ENCODE measurements at places on chromosomes 4 and X.

GRCh38 chr4:106355193-106355592 is 13.4 kb downstream of the GIMD1 start:
- DNase-seq = no peak

- DNase-seq = no peak
These were observed 8.9 kb upstream of the RUFY3 start for GRCh38 chr4:70712604-70713452.

DNA sequence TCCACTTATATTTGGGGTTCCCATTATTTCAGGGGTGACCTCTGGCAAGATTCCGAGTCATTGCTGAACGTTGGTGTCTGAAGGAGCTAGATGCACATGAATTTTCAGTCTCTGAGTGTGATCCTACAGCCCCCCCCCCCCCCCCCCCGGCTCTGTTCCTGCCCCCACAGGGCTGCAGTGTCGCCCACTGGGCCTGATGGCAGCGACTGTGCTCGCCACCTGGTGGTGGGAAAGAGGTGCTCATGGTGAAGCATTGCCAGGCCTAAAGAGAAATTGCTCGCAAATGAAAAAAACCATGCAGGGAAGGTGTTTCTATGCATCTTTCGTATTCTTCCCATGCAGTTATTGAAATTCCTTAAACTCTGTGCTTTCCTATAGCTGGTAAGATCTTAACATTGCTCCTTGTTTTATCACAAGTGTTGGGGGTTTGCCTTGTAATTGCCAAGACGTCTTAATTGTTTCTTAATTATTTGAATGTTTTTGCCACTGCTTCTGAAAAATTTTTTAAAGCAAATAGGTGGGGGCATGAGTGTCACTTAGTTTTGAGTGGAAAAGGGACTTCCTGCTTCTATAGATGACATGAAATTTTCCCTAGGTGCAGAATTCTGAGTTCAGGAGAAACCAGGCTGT is 63.2 kb downstream of the CLDN22 start:
- DNase-seq = no peak

DNA sequence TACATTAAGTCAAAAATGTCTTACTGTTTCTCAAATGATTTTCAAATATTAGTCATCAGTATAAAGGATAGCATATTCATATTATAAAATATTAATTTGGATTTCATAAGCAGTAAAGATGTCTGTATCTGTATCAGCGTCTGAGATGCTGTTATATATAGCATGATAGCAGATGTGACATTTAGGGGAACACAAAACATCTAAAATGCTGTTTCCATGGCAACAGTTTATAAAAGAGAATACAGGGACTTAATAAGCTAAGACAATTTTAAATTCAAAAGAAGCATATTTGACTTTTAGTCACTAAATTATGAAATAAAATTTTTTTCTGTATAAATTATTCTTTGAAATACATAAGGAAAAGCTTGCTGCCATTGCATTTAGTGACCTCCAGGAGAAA is 432.2 kb downstream of the PDGFC start:
- DNase-seq = no peak

DNA sequence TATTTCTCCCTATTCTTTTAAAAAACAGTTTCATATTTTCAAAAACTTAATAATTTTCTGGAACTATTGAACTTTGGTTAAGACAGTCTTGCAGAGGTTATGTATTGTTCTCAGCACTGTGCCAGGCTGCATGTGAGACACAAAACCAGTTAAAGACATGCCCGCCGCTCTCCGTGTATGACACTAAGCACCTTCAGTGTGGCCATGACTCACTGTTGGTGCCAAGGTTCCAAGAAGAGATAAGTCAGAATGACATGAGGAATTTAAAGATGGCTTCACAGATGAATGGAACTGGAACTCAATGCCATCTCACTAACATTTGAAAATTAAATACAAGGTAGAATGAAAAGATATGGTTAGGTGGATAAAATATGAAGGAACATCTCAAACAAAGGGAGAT is 525.5 kb upstream of the ZFP42 start:
- no peak for DNase-seq

GRCh38 chrX:132218100-132218812 is 991 bp downstream of the RAP2C start:
- DNase-seq = no peak

DNA sequence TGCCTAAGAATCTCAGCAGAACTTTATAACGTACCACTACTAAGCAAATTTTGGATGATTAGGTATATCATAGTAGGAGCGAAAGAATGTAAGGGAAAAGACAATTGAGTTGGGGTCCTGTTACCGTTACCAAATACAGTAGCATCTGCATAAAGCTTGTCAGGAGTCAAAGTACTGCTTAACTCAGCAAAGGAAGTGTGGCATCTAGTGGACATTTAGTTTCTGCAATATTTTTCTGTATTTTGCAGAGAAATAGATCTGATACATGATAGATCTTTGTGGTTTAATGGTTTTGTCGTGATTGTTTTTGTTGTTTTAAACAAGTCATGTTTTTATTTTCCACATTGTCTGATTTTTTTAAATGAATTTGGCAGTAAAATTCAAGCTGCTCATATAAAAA is 81.0 kb upstream of the SMARCAD1 start:
- no peak for DNase-seq

DNA sequence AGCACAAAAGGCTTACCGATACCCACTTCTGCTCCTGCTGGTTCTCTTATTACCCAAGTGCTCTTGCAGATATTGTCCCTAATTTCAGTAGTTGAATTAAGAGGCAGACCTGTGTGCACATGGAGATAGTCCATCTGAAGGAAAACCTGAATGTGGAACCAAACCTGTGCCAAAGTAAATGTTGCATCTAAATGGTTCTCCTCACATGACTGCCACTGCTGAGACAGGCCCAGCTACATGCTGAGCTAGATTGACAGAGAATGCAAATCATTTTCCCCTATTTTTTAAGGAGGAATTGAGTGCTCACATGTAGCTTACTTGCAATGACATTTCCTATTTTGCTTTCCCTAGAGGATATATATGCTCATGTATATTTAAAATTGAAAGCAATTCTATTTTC is 609.1 kb upstream of the TECRL start:
- no peak for DNase-seq

DNA sequence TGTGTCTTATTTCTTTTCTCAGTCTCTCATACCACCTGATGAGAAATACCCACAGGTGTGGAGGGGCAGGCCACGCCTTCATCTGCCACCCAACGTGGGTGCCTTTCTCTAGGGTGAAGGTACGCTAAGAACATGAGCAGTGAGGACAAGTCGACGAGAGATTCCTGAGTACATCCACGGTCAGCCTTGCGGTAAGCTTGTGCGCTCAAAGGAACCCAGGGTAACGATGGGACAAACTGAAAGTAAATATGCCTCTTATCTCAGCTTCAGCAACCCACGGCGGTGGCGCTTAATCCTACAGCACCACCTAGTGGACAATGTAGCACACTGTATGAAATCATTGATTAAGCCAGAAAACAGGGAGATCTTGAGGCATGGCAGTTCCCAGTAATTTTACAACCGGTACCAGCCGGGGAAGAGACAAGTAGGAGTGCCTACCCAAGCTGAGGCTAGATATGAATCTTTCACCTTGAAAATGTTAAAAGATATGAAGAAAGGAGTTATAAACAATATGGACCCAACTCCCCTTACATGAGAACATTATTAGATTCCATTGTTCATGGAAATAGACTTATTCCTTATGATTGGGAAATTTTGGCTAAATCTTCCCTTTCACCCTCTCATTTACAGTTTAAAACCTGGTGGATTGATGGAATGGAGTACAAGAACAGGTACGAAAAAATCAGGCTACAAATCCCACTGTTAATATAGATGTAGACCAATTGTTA is 63.0 kb downstream of the ZNF732 start:
- no peak for DNase-seq

DNA sequence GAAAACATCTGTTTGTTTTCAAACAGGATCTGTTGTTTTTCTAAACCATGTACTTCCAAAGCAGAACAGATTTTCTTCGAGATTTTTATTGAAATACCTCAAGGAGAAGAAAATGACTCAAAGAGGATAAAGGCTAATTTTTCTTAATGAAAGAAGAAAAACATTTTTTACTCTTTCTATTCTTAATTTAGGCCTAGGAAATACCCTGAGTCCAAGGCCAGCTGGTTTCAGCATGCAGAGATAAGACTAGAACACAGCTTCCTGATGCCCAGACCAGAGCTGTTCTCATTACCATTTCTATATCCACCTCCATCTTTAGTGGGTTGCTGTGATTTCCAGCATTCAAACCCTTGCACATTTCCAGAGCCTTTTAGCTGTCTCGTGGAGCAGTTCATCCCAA is 18.3 kb downstream of the GAB1 start:
- no peak for DNase-seq

DNA sequence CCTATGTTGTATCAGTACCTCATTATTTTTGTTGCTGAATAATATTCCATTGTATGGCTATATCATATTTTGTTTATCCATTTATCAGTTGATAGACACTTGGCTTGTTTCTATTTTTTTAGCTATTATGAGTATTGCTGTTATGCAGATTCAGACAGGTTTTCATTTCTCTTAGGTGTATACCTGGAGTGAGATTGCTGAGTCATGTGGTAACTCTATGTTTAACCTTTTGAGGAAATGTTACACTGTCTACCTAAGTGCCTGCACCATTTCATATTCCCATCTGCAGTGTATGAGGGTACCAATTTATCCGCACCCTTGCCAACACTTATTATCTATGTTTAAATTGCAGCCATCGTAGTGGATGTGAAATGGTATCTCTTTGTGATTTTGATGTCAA is 43.0 kb upstream of the SH3RF1 start:
- DNase-seq = no peak

DNA sequence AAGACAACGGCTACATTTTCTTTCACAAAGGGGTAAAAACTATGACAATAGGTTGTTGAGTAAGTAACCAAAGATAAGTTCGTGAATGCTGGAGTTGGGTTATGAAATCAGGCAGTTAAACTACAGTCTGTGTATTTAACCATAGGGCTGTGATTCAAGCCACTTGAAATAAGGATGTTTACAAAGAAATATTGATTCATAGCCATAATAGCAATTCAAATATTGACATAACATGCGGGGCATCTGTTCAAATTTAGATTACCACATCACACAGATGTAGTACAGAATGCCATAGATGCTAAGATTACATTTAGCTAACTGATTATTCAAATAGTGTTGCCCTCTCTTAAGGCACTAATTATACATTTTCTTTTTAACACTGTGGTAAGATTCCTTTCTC is 364.1 kb downstream of the FSTL5 start:
- no peak for DNase-seq

- DNase-seq = no peak
These were observed 481 bp downstream of the UTP3 start for GRCh38 chr4:70688795-70689231.

- DNase-seq = no peak
These were observed 1323.4 kb downstream of the C4orf33 start for GRCh38 chr4:130419211-130419975.

- DNase-seq = no peak
These were observed 111.0 kb upstream of the WDR17 start for GRCh38 chr4:175954685-175955084.

DNA sequence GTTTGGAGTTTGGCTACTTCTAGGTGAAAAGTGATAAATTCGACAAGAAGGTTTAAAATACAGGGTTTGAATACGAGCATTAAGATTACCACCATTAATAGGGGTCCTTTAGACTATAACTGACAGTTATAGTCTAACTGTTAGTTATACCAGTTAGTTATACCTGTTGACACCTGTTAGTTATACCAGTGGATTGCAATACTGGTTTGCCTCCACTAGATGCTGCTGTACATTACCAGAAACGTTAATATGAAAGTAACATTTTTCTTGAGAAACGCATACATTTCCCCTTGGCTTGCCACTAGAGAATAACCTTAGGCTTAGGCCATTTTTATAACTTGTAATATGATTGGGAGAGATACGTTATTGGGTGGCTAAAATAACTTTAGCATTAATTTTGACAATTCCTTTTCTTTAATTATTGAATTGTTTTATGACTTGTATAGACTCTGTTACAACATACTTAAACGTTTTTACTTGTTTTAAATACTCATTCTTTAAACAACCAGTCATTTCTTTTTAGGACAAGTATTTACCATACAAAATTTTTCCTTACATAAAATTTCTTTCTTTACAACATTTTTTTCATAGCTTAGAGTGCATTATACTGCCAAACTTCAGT is 911.2 kb downstream of the FSTL5 start:
- no peak for DNase-seq

- DNase-seq = no peak
These were observed 28.2 kb upstream of the MSX1 start for GRCh38 chr4:4831266-4831665.

GRCh38 chr4:145186729-145187128 is 6.3 kb upstream of the OTUD4 start:
- DNase-seq = no peak

DNA sequence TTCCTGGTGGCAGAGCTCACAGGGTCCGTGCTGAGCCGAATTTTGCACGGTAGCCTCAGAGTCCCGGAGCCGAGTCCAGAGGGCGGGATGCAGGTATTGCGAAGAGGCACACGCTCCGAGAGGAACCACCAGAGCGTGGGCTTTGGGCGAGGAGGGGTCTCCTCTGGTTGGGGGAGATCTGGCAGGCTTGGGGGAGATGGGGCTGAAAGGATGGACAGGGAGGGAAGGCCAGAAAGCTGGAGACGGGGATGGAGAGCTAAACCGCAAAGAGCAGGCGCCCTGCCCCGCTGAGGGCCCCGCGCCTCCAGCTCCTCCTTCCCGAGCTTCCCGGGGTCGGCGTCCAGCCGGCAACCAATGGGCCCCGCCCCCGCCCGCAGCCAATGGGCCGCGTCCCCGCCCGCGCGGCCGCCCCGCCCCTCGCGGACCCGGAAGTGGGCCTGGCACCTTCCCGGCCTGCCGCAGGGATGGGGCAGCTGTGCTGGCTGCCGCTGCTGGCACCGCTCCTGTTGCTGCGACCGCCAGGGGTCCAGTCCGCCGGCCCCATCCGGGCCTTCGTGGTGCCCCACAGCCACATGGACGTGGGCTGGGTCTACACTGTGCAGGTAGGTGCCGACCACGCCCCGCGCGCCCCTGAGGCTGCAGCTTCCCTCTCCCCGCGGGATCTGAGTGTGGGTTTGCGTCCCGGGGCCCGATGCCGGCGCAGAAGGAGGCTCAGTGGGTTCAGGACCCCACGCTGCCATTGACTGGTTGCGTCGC is at the start of gene MAN2B2:
Gene MAN2B2 (plus strand): TSS at position 443 of the 756 bp plus-strand sequence. CDS start 22 bp downstream, at position 465.
- no peak for DNase-seq

DNA sequence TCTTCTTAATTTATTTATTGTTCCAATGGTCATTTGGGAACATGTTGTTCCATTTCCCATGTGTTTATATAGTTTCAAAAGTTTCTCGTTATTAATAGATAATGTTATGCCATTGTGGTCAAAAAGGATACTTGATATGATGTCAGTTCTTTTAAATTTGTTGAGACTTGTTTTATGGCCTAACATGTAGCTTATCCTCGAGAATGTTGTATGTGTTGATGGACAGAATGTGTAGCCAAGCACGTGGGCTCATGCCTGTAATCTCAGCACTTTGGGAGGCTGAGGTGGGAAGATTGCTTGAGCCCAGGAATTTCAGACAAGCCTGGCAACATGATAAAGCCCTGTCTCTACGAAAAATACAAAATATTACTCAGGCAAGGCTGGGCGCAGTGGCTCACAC is 168.5 kb upstream of the USP38 start:
- DNase-seq = no peak

- no peak for DNase-seq
These were observed 42.9 kb downstream of the USP26 start for GRCh38 chrX:133053861-133054598.

GRCh38 chr4:182022909-182023308 is 220.3 kb upstream of the TENM3 start:
- no peak for DNase-seq
